D341Med (cell line): ENCODE measurements at places on chromosomes 16 and 17.

DNA sequence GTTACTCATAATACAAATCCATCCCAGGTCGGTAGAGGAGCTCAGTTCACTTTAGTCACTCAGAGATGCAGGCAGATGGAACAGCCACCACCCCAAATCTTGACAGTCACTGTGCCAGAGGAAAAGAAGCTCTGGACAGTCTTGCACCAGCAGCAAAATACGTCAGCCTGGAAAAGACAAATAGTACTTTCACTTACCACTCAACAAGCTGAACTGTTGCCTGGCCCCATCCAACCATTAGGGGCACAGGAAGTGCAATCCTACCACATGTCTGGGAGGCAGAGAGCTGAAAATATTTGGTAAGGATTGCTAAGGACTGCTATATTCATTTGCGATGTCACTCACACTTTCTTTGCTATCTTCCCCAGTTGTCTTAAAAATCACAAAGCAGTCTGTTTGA, 239.1 kb upstream of the TOX3 start:
- DNase-seq = no peak

DNA sequence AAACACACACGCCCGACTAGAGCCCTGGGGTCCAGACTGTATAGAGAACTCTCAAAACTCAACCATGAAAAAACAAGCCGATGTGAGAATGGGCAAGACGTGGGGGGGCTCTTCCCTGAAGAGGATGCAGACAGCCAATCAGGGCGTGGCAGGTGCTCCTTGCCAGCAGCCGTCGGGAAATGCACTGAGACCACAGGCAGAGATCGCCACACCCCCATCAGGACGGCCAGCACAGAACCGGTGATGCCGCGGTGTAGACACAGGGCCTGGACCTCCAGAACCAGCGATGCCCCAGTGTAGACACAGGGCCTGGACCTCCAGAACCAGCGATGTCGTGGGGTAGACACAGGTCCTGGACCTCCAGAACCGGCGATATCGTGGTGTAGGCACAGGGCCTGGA, 169.2 kb downstream of the LAT start:
- no peak for DNase-seq

GRCh38 chr17:37708008-37708615, 36.7 kb downstream of the HNF1B start:
- DNase-seq = no peak

DNA sequence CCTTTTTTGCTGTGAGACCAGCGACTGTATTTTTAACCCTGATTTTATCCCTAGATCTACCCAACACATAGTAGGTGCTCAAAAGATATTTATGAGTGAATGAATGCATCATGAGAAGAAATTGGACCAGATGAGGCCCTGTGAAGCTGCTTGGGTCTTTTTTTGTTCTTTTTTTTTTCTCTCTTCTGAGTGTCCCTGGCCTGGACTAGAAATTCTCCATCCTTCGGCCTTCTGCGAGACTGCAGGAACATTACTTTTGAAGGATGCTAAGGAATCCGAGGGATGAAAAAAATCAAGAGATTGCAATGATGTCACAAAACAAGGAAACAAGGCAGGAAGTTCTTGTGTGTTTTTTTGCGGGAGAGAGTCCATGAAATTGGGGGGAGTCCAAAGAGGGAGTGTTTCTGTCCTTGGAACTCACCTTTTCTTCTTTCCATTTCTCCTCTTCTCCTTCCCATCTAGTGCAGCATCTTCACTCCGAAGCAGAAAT, 560 bp upstream of the RUSF1 start:
- DNase-seq = no peak

DNA sequence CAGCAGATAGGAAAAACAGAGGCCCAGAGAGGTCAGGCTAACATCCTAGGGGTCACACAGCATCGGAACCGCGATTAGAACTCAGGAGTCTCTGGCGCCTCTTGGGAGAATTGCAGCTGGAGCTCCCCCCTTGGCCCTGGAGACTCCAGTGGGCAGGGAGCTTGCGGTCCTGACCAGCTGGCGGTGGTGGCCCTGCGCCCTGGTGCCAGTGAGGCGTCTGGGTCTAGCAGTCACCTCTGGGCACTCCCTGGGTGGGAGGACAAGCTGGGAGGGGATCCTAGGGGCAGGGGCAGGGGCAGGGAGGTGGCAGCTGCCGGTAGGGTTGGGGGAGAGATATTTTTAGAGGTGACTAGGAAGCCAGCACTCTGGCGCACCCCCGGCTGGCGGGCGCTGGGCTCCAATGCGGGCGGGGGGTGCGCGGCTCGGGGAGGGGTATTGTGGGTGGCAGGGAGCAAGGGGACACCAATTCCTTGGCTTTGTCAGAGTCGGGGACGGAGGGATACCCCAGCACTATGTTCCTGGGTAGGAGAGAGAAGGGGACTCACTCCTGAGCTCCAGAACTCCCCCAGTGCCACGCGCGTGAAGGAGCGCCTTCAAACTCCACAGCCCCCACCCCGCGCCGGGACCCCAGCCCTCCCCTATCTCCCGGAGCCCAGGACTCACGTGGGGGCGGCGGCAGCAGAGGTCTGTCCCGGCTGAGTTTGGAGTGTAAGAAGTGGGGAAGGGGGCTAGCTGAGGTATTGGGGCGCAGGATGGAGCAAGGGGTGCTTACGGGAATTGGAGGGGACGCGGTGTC, 584 bp downstream of the PHOSPHO1 start:
- DNase-seq = no peak

- DNase-seq = no peak
These were observed 23.5 kb downstream of the MPHOSPH6 start for GRCh38 chr16:82146556-82146955.

GRCh38 chr17:79087428-79088143, 13.0 kb downstream of the ENGASE start:
- peak; percentile 93 for DNase-seq

- no peak for DNase-seq
These were observed 46.4 kb downstream of the TBC1D16 start for GRCh38 chr17:79989106-79989835.

DNA sequence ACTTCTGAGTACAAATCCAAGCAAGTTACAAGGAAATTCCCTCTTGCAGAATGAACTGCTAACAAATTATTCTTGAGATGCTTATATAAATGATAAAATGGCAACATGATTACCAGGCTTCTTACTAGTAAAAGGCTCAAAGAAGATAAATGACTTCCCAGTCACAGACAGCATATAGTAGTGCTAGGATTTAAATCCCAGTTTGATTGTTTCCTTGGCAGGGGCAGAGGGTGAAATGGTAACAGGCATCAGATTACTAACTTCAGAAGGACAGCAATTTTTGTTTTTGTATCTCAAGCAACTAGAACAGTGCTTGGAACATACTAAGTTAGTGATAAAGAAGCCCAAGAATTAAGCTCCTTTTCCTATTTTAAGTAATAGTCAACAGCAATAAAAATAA, 102.8 kb downstream of the SSH2 start:
- no peak for DNase-seq

DNA sequence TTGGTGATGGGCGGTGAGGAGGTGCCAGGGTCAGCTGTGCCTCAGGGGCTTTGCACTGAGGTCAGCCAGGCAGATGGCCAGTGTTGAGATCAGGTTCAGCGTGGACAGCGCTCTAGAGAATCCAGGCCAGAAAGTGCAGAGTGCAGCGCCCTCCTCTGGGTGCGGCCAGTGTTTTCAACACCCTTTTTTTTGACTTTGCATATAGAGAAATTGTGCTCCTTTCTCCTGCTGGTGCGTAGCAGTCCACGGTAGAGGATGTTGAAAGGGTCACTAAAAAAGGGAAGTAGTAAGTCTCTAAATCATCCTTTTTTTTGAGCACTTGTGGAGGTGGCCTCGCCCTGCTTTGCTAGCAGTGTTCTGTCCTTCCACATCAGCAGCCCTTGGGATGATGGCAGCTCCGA, 53.9 kb downstream of the BANP start:
- DNase-seq = no peak

DNA sequence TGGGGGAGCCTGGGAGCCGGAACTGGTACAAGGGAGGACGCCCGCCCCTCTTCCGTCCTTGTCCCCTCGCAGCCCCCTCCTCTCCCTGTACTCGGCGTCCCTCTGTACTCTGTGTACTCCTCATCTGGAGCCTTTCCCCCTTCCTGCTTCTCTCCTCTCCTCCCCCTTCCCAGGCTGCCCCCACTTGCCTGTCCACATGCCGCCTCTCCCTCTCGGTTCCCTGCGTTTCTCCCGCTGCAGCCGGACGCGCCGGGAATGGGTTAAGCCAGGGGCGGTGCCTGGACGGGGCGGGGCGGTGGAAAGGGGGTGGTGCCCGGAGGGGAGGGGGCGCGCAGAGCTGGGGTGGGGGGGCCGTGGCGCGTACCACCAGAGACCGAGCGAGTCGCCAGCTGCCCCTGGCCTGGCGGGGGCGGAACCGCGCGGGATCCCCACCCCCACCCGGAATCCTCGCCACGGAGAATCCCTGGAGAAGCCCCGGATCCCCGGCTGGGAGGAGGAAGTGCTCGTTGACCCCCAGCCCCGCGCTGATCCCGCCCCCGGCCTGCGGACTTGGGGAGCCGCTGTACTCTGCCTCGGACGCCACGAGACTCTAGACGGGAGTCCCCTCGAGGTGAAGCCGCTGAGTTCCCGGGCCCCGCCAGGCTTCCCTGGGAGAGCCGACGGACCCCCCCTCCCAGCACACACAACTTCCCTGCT, 22.6 kb downstream of the GJD3 start:
- DNase-seq = peak; percentile 90

DNA sequence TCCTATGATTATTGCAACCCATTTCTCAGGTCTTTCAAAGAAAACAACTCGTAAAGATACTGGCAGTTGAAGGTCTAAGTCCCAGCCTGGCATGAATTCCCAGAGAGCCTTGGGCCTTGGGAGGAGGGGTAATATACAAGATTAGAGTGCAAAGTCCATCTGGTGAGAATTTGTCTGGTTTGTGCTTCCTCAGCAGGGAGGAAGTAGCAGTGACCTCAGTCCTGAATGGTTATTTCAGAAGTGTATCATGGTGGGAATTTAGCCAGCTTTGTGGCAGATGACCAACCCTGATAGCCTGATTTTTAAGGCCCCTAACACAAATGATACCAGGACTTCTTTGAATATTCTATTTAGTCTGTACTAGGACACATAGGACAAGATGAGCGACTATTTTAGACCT, 151.2 kb upstream of the TBX2 start:
- DNase-seq = no peak

DNA sequence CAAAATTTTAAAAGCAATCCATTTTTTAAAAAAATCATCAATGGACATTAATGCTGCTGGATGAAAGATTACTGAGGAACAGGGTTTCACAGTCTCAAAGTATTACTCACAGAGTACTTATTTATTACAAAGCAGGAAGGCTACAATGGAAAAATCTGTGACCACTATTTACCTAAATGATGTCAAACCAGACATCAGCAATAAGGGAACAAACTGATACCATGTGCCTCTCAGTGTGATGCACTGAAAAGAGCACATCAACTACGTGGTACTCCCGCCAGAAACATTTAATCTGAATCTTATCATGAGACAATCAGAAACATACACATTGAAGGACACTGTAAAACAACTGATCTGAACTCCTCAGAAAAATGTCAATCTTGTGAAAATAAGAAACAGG, 124.2 kb downstream of the PARN start:
- no peak for DNase-seq
